ENCODE measurements at places on chromosomes 11 and 22.

DNA sequence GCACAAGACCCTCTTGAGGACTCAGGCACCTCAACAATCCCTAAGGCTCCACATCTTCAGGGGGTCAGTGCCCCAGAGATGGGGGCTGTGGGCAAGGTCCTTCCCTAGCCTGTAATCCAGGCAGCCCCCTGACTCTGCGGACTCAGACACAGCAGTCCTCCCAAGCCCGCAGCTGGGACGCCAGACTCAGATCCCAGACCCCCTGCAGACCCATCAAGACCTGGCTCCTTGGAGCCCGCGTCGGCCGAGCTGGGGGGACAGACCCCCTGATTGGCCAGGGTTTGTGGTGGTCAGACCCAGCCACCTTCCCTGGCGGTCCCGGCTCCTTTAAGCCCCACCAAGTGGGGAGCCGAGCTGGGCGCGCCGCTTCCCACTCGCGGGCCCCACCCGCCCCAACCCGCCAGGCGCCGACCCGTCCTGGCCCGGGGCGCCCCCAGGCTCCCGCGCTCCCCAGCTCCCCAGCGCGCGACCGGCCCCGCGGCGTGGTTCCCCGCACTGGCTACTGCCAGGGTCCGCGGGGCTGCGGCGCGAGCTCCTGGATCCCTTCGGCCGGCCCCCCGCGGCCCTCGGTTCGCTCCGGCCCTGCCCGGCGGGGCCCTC is 458 bp downstream of the OSBPL5 start:
- no peak for DNase-seq

GRCh38 chr11:1565904-1566247 is 6.2 kb downstream of the DUSP8 start:
- no peak for DNase-seq

DNA sequence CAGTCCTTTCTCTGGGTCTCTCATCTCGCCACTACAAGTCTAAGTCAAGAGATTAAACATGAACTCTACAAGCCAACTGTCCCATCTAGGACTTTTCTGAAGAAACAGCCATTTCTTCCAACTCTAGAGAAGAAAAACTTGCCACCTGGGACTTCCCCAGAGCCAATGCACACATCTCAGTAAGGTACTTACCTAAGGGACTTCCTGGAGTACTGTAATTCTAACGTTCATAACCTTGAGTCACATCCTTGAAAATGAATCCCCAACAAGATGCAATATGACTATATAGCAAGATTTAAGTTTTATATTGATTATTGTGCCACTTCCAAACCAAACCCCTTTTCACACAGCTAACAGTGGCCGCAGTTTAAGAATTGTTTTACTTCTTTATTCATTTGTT is 11.9 kb upstream of the ISX start:
- DNase-seq: no peak

DNA sequence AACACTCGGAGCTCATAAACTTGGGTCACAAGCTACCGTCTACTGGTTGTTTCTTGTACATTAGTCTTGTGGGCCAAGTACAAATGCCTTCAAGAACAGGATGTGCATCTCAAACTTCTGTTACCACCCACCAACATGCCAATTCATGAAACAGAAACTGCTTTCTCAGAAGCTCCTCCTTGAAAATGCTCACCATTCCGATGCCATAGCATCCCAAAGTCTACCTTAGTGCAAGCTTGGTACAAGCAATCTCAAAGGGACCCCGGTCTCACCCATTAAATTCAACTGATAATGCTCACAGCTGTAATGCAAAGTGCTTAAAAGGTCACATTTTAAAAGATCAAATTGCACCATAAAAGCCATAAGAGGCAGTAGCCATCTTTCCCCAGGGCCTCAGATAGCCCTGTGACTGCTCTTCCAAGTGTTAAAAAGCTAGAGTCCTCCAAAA is 31.8 kb upstream of the CCDC34 start:
- DNase-seq: no peak

- no peak for DNase-seq
Measured at GRCh38 chr11:1499261-1499890, 12.8 kb upstream of the MOB2 start.

GRCh38 chr11:13692172-13692571 is 23.7 kb downstream of the FAR1 start:
- DNase-seq: no peak

- no peak for DNase-seq
Measured at GRCh38 chr11:96145163-96145585, 197.8 kb downstream of the MAML2 start.

- DNase-seq: no peak
Measured at GRCh38 chr11:12261551-12261950, 115.8 kb upstream of the PARVA start.

- DNase-seq: no peak
Measured at GRCh38 chr11:9609002-9609759, 35.7 kb downstream of the WEE1 start.

- no peak for DNase-seq
Measured at GRCh38 chr11:33932721-33933120, 40.8 kb upstream of the LMO2 start.
